ENCODE measurements at places on chromosomes 3 and 15.

DNA sequence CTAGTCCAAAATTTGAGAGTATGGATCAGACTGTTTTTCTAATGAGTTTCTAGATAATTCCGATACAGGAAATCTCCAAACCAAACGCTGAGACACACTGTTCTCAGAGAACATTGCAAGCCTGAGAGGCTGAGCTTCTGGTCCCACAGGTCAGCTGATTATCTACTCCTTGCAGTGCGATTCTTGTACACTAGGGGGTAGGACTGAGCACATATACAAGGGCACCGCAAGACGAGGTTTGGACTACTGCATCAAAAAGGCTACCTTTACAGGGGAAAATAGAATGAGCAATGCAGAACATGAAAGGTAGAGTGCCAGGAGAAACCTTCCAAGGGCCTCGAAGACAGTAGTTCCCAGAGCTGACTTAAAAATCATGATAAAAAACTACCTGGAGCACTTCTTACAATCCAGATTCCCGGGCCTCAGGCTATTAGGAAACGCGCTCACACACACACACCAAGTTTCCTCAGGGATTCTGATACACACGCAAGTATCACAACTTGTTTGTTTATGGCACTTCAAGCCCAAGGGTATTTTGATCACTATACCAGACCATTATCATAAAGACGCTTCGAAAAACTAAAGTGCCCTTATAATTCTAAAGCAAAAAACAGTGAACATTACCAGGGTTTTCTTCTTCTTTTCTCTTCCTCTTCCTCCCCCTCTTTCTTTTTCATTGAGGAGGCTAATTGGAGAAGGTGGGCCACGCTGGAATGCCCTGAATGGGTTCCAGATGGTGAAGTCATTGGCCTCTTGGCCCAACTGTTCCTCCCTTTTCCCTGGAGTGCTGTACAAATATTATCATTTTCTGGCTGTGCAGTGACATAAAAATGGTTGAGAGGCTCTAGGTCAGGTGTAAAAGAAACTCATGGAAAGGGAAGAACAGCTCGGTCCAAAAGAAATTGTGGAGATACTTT, 61.8 kb downstream of the SLC12A8 start:
- peak; percentile 59 for DNase-seq

DNA sequence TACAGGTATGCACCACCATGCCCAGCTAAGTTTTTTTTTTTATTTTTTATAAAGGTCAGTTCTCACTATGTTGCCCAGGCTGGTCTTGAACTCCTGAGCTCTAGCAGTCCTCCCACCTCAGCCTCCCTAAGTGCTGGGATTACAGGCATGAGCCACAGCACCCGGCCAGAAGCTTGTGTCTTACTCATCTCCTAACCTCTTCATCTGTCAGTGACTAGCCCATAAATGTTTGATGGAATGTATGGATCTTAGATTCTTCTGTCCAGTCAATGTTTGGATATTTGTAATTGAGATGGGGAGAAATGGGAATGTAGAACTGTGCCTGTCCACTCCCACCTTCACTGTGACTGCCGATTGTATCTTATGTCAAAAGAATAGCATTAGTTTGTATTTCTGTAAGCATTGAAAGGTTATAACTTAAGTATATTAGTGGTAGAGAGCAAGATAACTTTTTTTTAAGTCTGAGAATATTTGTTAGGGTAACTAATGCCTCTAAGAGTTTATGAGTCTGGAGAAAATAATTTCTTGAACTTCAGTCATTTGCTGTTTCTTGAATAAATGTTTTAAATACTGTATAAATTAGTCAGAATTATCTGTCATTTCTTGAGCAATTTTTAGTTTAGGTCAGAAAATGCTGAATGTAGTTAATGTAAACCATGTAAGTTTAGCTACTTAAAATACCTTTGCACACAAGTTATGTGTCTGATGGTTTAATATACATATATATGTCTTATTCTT, 215.3 kb upstream of the CGNL1 start:
- DNase-seq: peak; percentile 64

- no peak for DNase-seq
These were observed 72.3 kb upstream of the PIAS1 start for GRCh38 chr15:67981848-67982247.

GRCh38 chr3:58251631-58252035, 14.0 kb downstream of the ABHD6 start:
- peak; percentile 56 for DNase-seq

GRCh38 chr3:106010829-106011228, 142.0 kb upstream of the CBLB start:
- no peak for DNase-seq

DNA sequence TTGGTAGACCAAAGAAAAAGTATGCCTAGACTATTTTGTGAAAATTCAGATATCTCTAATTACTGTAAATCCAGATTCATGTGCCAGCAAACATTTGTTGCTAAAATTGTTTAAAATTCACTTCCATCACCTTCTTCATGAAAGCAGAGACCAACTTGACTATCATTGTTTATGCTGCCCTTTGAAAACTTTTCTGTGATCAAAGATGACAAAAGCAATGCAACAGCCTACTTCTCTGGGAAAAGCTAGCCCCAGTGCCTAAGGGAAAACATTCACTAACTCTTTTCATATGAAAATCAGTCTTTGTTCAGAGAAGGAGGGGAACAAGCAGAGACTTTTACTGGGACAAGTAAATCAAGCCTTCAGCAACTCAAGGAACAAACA, 178.0 kb upstream of the P2RY1 start:
- no peak for DNase-seq

DNA sequence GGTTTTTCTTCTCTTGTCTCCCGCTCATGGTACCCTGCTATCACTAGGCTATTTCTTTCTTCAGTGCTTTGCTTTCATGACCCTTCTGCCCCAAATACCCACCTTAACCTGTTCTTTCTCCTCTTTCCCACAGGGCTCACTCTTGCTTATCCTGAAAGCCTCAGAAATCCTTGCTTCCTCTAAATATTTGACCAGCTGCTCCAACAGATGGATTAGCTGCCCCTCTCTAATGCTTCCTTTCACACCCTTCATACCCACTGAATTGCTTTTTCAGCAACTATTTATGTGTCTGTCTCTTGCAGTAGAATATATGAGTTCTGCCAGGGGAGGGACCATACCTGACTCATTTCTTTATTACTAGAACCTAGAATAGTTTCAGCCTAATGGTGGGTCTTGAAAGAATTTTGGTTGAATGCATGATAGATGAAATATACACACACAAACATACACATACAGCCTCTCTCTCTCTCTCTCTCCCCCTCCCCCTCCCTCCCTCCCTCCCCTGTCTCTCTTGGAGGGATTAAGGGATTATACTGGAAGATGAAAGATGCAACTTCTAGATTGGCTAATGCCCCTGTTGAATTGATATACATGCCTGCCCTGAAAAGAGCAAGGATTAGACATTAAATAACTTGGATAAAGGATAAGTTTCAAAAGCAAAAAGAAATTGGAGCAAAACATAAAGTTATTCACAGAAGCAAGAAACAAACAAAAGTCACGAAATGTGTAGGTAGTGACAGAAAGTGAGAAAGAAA, 95.0 kb upstream of the GADL1 start:
- no peak for DNase-seq

DNA sequence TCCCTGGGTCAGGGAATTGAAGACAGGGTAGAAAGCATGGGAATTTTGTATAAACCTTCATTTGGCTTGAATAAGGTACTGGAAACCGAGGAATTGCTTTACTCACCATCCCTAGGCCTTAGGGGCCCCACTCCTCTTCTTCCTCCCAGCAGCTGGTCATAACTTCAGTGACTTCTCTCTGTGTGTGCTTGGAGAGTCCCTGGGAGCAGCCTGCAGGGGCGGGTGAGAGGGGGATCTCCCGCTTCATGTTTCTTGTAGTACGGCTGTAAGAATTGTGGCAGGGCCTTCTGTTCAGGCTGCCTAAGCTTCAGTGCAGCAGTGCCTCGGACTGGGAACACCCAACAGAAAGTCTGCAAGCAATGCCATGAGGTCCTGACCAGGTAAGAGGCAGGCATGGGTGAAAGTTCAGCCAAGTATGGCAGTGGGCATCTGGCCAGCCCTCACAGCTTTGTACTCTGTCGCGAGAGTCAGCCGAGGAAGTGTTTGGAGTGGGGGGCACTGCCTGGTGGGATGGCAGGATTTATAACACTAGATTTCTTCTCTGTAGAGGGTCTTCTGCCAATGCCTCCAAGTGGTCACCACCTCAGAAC, 1.7 kb upstream of the DNAJC17 start:
- DNase-seq: no peak

DNA sequence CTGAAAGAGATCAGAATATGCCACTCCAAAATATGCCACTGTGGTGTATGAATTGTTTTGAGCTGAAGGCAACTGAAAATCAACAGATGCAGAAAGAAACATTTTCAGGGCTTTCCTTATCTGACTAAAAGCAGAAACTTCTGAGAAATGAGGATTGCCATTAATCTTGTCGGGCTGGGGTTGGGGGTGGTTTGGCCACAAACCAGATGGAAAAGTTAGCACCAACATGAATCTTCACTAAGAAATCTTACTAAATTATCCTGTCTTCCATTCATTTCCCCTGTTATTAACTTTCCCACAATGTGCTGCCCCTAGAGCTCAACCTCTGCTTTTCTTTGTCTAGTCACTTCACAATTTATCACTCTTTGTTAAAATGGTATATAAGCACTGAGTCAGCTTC, 229.9 kb upstream of the GADL1 start:
- peak; percentile 44 for DNase-seq

DNA sequence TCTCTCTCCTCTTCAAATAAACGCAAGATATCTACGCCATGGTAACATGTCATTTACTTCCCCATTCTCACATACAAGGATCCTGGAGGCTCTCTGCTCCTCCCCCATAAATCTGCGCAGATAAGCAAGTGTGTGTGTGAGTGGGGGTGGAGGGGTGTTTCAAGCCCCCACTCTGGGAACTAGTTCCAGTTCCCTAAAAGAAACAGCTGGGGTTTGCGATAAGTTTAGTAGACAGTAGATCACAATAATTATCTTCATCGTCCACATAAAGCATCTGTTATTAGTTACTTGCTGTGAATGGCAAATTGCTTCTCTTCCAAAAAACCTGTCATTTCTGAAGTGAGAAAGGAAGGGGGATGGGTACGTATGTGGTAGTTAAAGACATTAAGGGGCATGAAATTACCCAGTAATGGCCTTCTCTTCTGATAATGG, 79.8 kb downstream of the RBPMS2 start:
- no peak for DNase-seq

GRCh38 chr3:126731044-126731443, 27.0 kb downstream of the CHCHD6 start:
- no peak for DNase-seq

GRCh38 chr3:13544293-13544831, 4.6 kb upstream of the FBLN2 start:
- DNase-seq: peak; percentile 94

DNA sequence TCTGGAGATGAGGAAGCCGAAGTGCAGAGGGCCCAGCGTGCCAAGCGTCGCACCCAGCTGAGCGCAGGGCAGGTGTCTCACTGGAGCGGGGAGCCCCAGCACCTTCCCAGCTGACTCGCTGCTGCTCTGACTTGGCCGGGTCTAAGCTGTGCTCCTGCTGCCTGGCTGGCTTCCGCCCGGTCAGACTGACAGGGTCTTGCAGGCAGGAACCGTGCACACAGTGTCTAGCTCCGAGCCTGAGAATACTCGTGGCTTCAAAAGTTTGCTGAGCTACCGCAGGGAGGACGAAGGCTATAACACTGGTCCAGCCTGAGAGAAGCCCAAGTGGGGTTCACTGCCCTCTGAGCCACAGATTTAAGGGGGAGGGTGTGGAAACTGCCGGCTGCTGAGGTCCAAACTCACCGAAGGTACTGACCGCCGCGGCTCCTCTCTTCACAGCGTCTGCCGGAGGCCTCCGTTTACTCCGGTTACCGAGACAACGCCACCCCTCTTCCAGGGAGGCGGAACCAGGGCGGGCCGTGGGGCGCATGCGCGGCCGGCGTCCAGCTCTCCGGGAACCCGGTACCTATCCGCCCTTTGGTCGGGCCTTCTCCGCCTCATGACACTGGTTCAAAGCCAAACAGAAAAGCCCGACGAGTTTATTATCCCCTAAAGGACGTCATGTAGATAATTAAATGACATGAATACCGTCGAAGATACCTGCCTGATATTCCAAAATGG, at the start of gene CFAP44:
CFAP44 (minus strand) TSS at position 443 of the 720 bp plus-strand sequence. CDS start 7,829 bp downstream, outside the sequence.
- DNase-seq: peak; percentile 63

- DNase-seq: no peak
These were observed 249.9 kb downstream of the CADPS start for GRCh38 chr3:62625268-62625667.

DNA sequence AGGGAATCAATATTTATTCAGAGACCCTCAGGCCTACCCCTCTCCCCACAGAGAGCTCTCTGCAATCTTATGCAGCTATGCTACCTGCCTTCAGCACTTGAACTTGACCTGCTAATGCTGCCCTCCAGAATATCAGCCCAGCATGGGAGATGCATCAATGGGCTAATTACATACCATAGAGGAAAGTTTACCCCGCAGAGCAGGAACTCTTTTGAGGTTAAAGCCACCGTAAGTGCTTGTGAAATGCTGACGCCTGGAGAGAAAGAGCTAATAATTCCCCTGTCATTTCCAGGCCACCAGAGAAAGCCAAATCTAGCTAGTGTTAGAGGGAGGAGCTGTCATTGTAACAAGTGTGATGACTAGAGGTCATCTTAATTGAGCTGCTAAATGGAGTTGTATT, 127.5 kb downstream of the CHST2 start:
- DNase-seq: no peak

DNA sequence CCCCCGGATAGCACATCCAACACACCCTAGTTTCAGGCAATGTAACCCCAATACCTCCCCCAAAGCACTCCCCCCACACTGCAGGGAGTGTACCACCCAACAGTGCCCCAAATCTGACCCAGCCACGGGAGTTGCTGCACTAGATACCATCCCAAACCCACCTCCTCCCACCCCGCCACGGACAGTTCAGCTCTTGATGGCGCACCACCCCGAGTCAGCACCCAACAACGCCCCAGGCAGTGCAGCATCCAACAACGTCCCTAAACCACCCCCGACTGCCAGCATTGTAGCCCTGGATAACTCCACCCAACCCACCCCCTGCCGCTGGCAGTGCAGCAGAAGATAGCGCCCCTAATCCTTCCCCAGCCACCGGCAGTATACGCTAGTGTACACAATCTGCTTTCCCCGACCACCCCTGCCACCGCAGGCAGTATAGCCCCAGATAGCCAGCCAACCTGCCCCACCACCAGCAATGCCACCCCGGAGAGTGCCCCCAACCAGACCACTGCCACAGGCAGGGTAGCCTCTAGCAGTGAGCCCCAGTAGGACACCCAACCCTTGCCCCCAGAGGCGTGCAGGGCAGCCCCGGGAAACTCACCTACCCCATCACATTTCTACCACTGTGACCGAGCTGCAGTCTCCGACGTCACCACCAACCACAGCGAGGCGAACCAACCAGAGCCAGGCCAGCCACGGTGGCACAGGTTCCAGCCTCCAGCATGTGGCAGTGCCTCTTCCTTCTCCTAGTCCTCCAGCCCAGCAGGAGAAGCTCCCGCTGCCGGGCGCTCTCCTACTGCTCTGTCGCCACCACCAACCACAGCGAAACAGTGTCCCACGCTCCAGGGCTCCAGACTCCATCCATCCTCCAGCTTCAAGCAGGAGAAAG, 178.1 kb downstream of the POTEB3 start:
- no peak for DNase-seq

- peak; percentile 66 for DNase-seq
These were observed 6.5 kb downstream of the PDCD10 start for GRCh38 chr3:167728176-167728575.

- DNase-seq: peak; percentile 63
These were observed 84.2 kb upstream of the ZNF280D start for GRCh38 chr15:56817321-56818080.

GRCh38 chr3:187261541-187261969, 30.0 kb downstream of the MASP1 start:
- peak; percentile 94 for DNase-seq
